ENCODE measurements at places on chromosomes 5 and 9.

DNA sequence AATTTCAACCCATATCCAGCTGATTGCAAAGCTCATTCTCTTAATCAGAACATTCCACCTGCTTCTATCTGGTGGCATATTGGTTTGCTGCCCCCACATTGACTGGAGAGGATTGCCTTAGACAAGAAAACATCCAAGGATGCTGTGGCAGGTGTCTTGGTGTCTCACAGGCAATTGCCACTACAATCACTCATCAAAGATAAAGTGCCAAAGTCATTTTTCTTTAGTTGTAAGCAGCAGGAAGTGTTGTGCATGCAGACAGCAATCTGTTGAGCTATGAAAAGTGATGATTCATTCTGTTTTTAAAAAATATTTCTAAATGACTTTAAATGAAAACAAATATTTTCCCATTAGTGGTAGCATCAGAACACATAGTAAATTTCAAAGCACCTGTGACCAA lies 53.9 kb downstream of the CDH6 start:
- no peak for DNase-seq

DNA sequence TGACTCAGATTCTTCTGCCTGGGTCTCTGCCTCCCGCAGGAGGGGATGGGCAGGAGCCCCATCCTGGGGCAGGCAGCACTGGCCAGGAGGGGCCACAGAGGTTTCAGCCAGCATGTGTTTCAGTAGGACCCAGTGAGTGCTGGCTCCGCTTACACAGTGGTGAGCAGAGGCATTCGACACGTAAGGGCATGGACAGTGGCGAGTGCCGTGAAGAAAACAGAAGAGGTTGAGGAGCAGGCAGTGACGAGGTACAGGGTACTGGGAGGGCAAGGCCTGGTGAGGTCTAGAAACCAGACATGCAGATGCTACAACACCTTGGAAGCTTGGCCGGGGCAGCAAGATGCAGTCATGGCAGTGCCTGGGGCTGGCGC lies 41.5 kb downstream of the CACNA1B start:
- DNase-seq = no peak

GRCh38 chr5:133467335-133467779 lies 145.0 kb downstream of the FSTL4 start:
- no peak for DNase-seq

DNA sequence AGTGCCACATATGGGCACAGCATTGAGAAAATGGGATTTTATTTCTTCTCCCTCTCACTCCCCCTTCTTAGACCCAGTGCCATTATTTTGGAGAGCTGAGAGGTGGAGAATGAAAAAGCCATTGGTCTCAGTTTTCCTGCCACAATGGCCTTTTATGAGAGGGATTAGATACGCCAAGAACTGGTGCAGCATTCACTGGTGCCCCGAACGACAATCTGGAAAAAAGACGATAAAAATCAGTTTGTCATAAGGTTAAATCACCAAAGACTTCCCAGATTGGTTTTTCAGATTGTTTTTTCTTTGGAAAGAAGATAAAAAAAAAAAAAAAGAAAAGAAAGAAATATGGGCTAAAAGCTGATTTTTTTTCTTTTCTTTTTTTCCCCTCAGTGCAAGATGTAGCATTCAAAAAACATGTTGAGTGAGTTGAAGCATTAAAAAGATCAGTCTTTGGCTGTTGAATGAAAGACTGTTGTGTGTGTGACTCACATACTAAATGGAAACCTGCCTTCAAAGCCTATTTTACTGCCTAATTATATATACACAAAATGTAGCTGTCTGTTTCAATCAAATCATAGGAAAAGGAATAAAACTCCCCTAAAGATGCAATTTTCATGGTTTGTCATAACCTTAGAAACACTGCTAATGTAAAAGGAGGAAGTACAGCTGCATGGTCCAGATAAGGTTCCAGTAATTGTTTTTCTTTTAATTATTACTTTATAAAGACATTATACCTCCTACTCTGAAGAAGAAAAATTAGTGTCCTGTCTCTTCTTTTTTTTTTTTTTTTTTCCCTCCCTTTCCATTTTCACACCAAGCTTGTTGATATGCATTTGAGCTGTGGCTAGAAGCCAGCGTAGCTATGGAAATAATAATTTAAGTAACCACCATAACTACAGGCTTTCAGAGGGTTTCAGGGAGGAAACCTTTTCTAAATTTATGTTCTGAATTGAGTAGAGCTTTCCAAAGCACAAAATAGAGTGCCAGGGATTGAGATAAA lies 27.2 kb upstream of the ZNF608 start:
- no peak for DNase-seq

DNA sequence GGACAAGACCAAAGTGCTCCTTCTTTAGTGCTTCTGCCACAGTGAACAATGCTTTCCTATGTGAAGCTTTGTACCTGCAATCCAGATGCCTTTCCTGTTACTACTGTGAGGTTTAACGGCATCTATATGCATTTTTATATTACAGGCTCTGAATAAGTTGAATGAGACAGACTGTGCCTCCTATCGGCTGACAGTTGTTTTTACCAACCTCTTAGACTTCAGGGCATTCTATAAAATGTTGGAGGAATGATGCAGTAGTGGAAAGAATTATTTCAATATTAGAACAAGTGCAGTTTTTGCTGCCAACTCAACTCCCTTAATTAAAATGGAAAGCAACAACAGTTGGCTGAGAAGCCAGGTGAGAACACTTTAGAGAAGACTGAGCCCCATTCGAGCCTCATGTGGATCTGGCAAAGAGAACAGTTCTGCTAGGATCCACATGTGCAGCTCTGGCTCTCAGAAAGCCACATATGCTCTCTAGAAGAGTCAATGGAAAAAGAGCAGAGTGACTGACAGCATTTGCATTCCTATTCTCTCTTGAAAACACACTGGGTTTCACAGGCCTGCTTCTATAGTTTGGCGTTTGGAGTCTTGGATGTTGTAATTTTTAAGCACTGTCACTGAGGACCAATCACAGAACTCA lies 147.5 kb downstream of the LURAP1L start:
- DNase-seq = no peak

DNA sequence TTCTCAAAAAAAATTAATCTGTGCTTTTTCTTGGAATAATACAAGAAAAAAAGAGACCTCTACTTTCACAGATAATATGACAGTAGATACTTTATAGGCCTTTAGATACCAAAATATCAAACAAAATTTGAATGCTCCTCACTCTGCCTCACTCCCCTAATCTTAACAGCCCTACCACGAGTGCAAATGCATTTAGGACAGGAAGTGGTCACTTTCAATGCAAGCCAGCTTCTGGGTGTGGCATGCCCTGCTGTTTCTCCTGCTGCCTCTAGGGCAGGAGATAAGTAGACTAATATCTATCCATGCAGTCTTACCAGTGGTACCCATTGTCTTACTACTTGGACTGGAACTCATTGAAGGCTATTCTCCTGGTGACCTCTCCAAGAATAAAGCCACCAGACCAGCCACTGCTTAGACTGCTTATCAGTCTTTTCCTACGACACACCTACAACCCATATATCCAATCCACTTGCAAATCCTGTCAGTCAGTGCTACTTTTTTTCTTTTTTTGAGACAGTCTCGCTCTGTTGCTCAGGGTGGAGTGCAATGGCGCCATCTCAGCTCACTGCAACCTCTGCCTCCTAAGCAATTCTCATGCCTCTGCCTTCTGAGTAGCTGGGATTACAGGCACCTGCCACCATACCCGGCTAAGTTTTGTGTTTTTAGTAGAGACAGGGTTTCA lies 23.0 kb downstream of the FRRS1L start:
- peak; percentile 62 for DNase-seq

DNA sequence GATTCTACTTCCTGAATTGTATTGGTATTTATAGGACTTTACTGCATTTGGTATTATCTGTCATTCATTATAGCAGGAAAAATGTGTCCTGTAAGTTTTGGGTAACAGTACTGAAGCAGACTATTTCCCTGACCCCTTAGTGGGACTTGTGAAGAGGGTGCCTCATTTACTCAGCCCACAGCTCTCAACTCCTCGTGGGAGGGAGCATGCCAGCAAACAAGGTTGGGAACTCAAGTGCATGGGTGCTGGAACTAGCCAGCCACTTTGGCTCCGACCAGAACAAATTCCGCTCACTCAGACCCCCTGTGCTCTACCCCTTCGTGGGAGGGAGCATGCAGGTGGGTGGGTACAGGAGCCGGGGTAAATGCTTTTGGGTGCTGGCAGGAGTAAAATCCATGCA lies 1773.5 kb upstream of the WWC1 start:
- no peak for DNase-seq

GRCh38 chr9:80775530-80775929 lies 913.8 kb downstream of the TLE1 start:
- DNase-seq = no peak

GRCh38 chr9:134875371-134875770 lies 5.2 kb upstream of the FCN2 start:
- no peak for DNase-seq

GRCh38 chr5:142065273-142065672 lies 43.3 kb upstream of the NDFIP1 start:
- peak; percentile 53 for DNase-seq

- no peak for DNase-seq
Observed at GRCh38 chr9:120212853-120213200, 367.1 kb downstream of the CDK5RAP2 start.

GRCh38 chr9:19769213-19769612 lies 19.6 kb downstream of the SLC24A2 start:
- no peak for DNase-seq

DNA sequence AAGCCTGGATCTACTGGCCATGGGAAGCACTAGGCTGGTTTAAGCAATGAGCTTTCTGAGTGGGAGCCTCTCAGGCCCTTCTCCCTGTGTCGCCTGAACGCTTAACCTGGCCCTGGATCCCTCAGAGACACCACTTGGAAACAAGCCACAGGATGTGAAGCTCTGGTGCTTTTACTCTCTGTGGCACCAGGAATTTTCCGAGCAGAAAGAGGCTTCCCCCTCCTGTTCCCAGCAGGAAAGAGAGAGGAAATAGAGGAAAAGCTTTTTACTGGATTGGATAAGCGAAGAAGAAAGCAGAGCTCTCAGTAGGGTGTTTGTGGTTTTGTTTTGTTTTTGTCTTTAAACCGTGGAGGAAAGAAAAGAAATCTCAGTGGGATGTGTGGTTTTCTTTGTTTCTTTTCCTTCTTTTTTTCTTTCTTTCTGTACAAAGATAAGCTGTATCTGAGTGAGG lies 34.5 kb downstream of the COL15A1 start:
- DNase-seq = peak; percentile 49

DNA sequence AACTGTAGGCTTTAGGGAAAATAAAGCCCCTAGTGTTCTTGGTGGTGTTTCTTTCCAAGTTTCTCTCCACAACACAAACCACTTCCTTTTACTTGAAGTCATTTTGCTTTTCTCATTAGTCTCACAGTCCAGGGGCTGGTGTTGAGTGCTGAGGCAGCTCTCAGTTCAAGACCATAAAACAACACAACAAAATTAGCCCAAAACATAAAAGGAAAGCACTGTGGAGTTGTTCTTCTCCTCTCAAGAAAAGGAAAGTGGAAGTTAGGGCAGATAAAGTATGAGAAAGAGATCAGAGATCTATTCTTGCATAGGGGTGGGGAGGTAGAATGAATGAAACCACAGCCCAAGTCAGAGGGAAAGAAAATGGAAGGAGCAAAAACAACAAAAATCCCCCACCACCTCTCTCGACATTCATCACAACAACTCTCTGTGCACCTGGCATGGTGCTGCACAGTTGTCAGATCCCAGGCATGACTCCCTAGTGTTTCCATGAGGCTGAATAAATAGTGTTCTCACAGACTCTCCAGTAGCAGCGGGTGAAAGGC lies 569.9 kb downstream of the RAB3C start:
- DNase-seq = no peak

DNA sequence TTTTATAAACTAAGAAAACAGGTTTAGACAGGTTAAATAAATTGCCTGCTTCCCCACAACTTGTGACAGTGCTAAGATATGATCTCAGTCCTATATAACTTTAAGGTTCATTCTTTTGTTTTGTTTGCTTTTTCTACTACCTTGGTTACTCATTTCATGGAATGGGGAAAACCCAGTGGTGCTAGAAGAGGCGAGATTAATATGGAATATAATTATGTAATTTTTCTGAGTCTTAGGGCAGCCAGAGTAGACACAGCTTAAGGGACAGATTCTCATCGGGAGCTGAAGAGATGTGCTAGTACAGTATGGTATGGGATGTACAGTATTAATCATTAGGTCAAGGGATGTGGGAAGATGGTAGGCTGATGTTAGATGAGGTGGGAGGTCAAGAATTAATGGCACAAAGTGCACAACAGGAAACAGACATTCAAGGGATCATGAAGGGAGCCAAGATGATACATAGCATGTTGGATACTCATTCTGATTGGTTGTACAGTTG lies 6.2 kb downstream of the TRIM32 start:
- DNase-seq = no peak

Measured in iPS-NIHi11 (cell line).